ENCODE measurements at places on chromosomes 1 and 21.

- DNase-seq = peak; percentile 69
Measured at GRCh38 chr1:40385437-40386358, 12.2 kb downstream of the SMAP2 start.

GRCh38 chr1:153386500-153386901, 4.4 kb downstream of the S100A8 start:
- peak; percentile 93 for DNase-seq

DNA sequence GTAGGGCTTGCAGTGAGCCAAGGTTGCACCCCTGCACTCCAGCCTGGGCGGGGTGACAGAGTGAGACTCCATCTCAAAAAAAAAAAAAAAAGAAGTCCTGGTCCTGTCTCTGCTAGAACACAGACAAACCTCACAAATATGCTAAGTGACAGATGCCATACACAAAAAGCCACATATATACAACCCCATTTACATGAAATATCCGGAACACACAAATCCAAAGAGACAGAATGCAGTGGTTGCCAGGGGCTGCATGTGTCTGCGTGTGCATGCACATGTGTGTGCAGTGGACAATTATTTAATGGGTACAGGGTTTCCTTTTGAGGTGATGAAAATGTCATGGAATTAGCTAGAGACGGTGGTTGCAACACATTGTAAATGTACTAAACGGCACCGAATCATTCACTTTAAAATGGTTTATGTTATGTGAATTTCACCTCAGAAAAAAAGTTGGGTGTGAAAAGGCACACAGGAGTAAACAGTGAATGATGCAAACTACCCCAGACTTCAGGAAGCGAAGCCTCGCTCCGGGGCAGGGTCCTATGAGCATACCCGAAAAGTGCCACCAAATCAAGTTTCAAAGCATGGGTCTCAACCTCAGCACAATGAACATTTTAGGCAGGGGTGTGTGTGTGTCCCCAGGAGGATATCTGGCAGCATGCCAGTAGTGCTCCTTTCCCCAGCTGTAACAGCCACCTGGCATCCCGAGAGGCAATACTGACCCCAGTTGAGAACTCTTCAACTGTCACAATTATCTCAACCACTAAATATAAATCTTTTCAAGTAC, 48.3 kb downstream of the GNB1 start:
- DNase-seq = no peak

- DNase-seq = no peak
Measured at GRCh38 chr1:3337798-3338724, 116.4 kb upstream of the ARHGEF16 start.

DNA sequence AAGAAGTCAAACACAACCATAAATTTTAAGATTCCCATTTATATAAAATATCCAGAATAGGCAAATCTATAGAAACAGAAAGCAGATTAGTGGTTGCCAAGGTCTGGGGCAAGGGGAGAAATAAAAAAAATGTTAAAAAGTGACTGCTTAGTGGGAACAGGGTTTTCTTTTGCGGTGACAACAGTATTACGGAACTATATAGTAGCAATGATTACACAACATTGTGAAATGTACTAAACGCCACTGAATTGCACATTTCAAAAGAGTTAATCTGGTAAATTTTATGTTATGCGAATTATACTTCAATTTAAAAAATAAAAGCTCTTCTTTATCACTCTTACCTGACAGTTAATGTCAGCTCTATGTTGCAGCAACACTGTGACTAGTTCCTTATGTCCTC, 105.2 kb downstream of the ACBD6 start:
- peak; percentile 87 for DNase-seq

- DNase-seq = no peak
Measured at GRCh38 chr1:165060285-165060793, 296.2 kb downstream of the LMX1A start.

- peak; percentile 43 for DNase-seq
Measured at GRCh38 chr1:175512637-175513412, 230.6 kb downstream of the TNR start.

DNA sequence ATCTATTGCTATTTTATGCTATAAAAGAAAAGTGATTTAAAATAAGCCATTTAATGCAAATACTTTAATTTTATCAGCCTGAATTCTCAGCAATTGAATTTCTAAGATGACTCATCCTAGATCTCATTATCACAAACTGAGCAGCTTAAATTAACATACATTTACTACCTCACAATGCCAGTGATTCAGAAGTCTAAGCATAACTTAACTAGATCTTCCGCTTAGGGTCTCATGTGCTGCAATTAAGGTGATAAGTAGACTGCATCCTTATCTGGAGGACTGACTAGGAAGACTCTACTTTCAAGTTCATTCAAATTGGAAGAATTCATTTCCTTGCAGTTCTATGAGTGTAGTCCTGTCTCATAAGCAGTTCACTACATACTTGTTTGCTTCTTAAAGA, 286.6 kb downstream of the COL11A1 start:
- DNase-seq = no peak

GRCh38 chr1:154478013-154478412, 24.0 kb upstream of the TDRD10 start:
- no peak for DNase-seq

GRCh38 chr21:45390121-45390751, 14.7 kb upstream of the COL18A1 start:
- DNase-seq = no peak

DNA sequence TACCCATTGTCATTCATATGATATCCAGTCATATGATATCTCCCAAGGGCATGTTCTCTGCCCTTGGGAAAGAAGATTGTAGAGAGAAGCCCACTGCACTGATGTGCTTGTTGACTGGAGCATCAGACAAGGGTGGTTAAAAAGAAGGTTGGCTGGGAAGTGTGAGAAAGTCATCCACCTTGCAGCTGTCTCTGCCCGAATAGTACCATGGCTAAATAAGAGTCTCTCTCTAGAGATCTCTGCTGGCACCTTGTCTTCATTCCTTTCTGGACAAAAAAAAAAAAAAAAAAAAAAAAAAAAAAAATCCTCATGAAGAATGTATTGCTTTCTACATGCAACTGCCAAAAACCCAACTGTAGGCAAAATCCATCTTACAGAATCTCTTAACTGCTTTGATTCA, 349.7 kb upstream of the ESRRG start:
- DNase-seq = no peak

DNA sequence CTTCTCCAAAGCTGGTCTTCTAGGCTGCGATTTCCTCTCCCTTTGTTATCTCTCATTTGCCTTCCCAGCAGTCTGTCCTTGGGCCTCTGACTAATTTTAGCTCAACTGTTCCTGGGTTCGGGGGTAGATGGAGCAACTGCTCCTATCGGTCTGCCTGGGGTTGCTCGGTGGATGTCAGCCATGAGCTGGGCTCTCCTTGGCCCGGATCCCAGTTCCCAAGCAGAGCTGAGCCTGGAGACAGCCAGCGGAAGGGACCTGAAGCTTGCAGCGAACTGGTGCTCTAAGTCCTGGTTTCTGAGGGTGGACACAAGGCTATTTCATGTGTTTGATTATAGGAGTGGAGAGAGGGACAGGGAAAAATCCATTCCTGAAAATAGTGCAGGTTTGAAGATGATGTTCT, 423.0 kb downstream of the RPS6KC1 start:
- no peak for DNase-seq

GRCh38 chr1:15758953-15759661, 512 bp downstream of the FBLIM1 start:
- no peak for DNase-seq

- DNase-seq = peak; percentile 82
Measured at GRCh38 chr21:25563361-25564116, 43.7 kb downstream of the MRPL39 start.

GRCh38 chr1:25253911-25254310, 6.7 kb upstream of the RSRP1 start:
- no peak for DNase-seq

GRCh38 chr1:66350001-66350547, 183.9 kb upstream of the SGIP1 start:
- DNase-seq = peak; percentile 72

- no peak for DNase-seq
Measured at GRCh38 chr1:229029879-229030235, 241.1 kb upstream of the RAB4A start.

GRCh38 chr1:25834894-25835293, 15.1 kb downstream of the MTFR1L start:
- DNase-seq = no peak

DNA sequence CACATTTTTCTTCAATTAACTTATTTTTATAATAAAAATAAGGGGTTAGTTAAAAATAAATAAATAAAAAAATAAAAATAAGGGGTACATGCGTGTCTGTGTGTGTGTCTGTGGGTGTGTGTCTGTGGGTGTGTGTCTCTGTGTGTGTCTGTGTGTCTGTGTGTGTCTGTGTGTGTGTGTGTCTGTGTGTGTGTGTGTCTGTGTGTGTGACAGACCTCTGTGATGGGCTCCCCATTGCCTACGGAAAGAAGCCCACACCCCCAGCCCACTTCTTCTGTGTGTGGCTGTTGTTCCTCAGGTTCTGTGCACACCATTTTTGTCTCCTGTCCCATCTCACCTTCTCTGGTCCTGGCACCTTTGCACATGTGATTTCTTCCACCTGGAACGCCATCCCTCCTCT, 9.9 kb downstream of the PHLDA3 start:
- DNase-seq = no peak

GRCh38 chr1:195580988-195581387, 1027.3 kb downstream of the KCNT2 start:
- DNase-seq = no peak

DNA sequence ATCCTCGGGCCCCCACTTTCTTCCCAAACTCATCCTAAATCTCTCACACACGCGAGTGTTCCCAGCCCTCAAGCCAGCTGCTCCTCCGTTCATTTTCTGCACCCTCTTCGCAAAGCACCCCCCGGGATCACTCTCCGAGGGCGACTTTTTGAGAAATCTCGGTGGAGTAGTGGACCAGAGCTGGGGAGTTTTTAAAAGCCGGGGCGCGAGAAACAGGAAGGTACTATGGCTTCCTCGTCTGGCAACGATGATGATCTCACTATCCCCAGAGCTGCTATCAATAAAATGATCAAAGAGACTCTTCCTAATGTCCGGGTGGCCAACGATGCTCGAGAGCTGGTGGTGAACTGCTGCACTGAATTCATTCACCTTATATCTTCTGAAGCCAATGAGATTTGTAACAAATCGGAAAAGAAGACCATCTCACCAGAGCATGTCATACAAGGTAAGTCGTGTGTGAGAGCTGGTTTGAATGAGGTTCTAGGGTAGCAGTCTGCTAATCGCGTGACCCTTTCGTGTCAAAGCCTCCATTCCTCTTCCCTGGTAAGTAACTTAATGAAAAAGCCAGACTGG, 800 bp downstream of the DR1 start:
- peak; percentile 50 for DNase-seq

DNA sequence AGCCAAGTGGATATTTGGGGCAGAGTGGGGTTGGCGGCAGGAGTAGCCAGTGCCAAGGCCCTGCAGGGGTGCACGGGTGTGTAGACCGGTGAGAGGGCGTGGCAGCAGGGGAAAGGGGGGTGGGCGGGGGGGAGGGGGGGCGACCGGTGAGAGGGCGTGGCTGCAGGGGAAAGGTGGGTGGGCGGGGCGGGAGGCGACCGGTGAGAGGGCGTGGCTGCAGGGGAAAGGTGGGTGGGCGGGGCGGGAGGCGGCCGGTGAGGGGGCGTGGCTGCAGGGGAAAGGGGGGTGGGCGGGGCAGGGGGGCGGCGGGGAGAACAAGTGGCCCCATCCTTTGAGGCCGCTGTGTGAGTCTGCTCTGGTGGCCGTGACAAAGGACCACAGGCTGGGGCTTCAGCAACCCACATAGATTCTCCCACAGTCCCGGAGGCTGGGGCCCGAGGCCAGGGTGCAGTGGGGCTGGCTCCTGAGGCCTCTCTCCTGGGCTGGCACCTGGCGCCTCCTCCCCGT, 25.8 kb downstream of the RRP1 start:
- DNase-seq = no peak

- no peak for DNase-seq
Measured at GRCh38 chr1:12709696-12710095, 6.2 kb upstream of the AADACL3 start.

DNA sequence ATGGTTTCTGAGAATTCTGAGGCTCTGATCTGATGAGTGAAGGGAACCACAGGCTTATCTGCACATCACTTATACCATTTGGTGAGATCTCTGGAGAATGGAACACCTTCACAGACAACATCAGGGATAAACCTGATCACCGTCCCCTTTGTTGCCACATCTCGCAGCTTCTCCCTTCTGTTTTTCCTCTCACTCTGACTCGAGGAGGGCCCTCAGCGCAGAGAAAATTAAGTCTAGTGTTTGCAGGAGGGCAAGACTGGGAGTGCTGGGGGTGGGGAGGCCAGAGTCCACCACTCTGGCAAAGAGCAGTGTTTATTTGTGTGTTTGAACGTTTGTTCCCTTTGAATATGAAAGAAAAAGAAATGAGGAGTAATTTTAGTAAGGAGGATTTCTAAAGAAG, 29.0 kb upstream of the BATF3 start:
- DNase-seq = no peak

DNA sequence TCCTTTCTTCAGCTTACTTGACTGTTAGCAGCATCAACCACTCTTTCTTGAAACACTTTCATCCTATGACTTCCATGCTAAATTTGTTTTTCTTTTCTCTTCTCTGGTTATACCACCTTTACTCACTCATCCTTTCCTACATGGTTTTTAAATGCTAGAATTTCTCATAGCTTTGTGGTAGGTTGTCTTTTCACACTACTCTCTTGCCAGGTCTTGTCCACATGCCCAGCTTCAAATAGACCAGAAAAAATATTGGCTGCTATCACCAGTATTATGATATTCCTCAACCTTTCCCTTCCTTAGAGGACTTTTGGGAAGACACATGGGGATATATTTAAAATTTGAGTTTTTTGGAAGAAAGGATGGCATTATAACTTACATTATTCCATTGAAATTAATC, 48.8 kb downstream of the PPP1R12B start:
- DNase-seq = no peak

DNA sequence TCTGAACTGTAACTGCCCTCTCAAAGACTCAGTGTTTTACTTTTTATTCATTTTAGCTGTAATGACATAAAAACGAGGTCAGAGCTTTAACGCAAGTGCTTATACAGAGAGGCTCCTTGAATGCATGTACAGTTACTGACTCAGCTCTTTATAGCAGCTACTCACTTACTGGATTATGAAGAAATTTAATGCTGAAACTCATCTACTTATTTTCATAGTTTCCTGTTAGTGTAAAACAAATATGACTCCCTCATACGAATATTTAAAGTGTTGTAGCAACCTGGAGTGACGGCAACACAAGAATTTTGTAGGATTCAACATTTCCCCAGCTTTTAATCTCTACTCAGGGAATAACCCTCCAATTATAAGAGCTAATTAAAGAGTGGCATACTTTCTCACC, 32.7 kb downstream of the ADSS2 start:
- DNase-seq = no peak

GRCh38 chr1:65055747-65056146, 89.4 kb upstream of the JAK1 start:
- DNase-seq = peak; percentile 52

GRCh38 chr1:40030528-40031135, 9.9 kb upstream of the CAP1 start:
- DNase-seq = no peak
